ENCODE measurements at places on chromosomes 6 and 20. TPM values are rescaled to one million over a fixed set of nuclear protein-coding genes. Genes with fewer than 3 reads are reported as not detected.

- no peak for DNase-seq
Measured at GRCh38 chr20:53838311-53838868, 232.0 kb downstream of the BCAS1 start.

DNA sequence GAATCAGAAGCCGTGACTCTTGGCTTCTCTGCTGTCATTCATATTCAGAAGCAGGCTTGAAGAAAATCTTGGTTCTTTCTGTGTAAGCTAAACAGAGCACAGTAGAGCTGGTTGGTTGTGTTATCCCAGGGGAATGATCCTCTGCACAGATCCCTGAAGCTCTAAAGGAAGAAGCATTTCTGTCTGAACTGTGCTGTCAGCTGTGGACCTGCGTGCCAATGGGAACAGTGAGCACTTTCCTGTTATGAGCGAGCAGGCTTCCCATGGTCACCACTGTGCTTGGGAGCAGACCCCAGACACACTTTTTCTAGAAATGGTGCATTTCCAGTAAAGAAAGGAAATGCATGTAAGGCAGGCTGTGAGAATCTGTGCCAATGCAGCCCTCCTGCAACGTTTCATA lies 490.2 kb downstream of the EPM2A start:
- peak; percentile 26 for DNase-seq

DNA sequence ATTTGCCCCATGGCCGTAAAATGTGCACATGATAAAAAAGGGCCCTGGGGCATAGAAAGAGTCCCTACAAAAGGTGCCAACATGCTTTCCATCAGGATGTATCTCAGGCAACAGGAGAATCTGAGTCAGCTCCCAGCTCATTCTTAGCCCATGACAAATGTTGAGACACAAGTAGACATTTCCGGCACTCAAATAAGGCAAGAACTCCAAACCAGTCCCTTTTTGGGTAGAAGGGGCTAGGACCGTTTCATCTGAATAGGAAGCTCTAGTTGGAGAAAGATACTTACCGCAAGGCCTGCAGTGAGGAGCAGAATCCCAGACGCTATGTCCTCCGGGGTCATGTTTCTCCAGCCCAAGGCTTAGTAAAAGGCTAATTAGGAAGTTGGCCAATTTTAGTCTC lies 261.0 kb upstream of the RIN2 start:
- peak; percentile 6 for DNase-seq

DNA sequence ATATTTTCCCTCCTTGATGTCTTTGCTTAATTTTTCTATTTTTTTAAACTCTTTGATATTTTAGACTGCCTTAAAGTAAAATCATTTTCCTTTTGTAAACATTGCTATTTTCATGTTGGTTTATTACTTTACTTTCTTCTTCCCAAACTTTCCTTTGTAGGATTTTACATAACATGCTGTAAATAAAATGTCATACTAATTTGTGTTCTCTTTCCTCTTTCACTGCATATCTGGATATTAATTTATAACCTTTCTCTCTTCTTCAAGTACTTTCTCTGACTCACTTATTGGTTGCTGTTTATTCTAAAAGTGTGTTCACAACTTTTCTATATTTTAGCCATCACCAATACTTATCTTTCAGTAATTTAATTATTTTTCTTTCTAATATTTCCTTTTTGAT lies 9.3 kb upstream of the POM121L2 start:
- no peak for DNase-seq

- no peak for DNase-seq
Measured at GRCh38 chr6:167279766-167280446, 11.2 kb upstream of the UNC93A start.

DNA sequence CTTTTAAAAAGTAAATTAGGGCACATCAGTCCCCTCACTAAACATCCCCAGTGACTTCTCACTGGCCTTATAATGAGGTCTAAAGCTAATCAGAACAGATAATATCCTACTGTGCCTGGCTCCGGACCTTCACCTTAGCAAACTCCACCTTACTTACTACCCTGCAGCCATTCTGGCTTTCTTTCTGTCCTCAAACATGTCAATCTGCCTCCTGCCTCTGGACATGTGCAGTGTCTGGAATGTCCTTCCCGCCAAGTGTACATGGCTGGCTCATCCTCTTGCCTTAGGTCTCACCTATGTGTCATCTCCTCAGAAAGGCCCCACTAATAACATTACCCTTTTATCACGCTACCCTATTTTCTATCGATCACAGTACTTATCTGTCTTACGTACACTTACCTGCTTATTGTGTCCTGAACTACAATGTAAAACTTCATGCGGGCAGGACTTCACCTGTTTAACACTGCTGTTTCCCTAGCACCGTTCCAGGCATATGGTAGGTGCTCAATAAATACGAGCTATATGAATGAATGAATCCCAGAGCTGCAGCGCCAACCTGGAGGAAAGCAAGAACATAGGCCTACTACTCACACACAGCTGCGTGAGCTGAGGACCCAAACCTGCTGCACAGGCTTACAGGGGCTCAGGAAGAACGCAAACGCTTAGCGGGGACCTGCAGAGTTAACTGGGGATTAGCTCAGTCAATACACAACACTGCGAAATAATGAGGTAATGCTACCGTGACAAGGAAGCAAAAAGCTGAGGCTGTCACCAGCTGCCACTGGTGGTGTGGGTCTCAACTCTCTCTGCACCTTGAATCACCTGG lies 991 bp downstream of the UQCC2 start:
- DNase-seq: no peak

DNA sequence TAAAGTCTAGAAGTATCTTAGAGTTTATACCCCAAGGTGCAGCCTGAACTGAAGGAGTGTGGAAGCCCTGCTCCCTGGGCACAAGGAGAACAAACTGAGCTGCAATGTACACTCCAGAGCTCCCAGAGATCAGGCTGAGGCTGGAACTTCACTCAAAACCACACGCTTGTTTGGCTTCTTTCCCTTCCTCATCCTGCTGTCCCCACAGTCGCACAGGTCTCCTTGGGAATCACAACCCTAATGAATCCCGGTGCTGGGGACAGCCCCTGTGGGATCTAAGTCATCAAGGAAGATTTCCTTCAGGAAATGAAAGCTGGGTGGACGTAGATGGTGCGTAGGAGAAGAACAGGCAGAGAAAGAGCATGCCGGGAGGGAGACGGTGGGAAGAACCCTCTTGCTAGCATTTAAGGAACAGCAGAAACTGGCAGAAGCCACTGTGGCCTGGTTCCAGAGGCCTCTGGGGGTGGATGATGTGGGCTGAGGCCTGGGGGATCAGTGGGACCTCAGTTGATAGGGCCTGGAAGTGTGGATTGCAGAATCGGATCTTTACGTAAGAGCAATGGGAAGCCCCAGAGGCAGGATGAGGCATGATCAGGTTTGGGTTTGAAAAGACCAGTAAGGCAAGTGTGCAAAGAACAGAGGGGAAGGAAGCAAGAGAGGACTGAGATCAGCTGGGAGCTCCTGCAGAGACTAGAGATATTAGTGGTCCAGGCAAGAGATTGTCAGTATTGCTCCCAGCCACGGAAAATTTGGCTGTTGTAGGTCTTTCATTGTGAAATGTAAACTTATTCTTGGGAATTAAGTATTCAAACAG lies 21.4 kb downstream of the CYP24A1 start:
- DNase-seq: no peak

- no peak for DNase-seq
Measured at GRCh38 chr6:31811645-31812044, 3.4 kb downstream of the HSPA1L start.

DNA sequence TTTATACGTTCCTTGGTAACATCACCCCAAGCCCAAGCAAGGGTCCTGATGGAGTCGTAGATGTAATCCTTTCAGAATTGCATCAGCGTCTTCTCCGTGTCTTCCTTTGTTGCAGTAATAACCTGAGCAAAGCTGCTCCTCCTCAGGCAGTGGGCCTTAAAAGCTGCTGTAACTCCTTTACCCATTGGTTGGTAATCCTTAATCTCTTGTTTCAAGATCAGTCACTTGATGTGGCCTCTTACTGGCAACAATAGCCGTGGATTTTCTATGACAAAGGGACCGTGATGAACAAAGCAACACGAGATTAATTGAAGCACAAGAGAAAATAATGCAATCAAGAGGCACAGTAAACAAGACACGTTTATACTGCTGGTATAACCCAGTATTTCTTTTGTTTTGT lies 44.6 kb downstream of the ALDH5A1 start:
- DNase-seq: no peak

DNA sequence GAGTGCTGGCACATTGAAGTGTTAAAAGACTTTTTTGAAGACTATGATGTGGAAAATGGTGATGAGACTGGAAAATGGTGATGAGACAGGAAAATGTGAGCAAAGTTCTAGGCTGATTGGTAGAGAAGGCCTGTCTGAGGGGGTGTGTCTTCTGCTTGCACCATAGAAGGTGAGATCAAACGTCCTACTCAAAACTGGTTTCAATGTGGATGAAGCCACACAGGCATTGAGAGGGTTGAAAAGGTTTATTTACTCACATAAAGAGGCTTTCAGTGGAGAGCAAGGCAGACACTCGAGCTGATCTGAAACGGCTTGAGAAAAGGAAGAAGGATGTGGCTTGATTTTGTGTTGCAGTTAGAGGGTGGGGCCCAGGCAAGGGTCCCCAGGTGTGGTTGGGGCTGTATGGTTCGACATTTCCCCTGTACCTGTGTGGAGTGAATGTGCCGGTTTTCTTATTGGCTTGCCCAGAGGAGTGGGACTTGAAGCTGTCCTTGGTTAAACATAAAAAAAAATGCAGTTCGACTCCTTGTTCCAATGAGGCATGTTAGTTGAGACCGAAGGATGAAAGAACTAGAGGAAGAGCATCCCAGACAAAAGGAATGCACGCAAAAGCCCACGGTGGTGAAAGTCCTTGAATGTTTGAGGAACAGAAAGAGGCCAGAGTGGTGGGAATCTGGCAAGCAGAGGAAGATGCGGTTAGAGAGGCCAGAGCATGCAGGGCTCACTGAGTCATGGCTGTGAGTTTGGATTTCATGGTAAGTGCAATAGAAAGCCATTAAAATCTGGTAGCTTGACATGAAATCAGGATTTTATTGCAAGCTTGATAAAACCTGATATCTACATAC lies 172.3 kb downstream of the EPM2A start:
- DNase-seq: peak; percentile 20

DNA sequence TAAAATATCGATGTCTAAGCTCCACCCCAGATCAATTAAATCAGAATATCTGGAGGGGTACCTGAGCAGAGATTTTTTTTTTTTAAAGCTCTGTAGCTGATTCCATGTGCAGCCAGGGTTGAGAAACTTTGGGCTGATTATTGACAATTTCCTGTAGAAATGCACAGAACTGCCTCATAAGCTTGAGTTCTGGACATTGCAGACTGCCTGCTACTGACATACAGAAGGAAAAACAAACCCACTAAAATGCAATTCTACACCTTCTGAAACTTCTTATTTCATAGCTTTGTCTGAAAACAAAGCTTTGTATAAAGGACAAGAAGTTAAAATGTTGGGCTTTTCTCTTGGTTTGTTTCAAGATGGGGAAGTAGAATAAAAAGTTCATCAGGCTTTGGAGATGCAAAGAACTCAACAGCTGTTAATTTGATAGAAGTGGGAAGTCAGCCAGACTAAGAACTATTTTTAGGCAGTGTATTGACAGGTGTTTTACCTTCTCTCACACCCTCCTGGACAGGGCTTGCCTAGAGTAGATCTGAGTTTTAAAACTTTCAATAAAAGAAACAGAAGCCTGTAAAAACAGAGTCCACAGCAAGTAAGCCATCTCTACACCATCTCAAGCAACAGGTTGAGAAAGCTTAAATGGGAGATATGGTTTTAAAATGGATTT lies 147.7 kb downstream of the KCNQ5 start:
- no peak for DNase-seq

GRCh38 chr6:43428112-43428570 lies 800 bp downstream of the ABCC10 start:
- no peak for DNase-seq

Gene GJA1
- total RNA-seq: 323 TPM

Gene MYH7B
- total RNA-seq: not detected

Gene TULP1
- total RNA-seq: not detected

Data from IMR-90 (cell line).